Left forelimb (tissue), 1 donor: ENCODE measurements at places on chromosomes 5 and 9.

DNA sequence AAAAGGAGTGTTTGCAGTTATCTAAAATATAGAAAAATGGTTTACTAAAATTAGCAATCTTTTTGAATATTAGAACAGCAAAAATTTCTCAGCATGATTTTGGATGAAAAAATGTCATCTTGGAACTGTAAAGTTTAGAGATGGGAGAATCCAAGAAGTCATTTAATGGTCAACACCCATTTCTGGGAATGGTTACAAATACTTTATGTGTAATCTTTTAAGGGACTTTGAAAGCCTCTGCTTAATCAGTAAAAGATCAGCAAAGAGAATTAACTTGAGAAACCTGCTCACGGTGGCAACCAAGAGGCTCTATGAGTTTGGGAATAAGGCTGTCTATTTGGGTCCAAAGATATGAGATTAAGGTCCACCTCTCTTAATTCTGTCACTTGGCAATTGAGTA lies 13.0 kb downstream of the C1QTNF3 start:
- no peak for DNase-seq

GRCh38 chr5:159497221-159497620 lies 166.9 kb upstream of the IL12B start:
- no peak for DNase-seq

GRCh38 chr5:42666869-42667268 lies 89.7 kb upstream of the CCDC152 start:
- DNase-seq = no peak

DNA sequence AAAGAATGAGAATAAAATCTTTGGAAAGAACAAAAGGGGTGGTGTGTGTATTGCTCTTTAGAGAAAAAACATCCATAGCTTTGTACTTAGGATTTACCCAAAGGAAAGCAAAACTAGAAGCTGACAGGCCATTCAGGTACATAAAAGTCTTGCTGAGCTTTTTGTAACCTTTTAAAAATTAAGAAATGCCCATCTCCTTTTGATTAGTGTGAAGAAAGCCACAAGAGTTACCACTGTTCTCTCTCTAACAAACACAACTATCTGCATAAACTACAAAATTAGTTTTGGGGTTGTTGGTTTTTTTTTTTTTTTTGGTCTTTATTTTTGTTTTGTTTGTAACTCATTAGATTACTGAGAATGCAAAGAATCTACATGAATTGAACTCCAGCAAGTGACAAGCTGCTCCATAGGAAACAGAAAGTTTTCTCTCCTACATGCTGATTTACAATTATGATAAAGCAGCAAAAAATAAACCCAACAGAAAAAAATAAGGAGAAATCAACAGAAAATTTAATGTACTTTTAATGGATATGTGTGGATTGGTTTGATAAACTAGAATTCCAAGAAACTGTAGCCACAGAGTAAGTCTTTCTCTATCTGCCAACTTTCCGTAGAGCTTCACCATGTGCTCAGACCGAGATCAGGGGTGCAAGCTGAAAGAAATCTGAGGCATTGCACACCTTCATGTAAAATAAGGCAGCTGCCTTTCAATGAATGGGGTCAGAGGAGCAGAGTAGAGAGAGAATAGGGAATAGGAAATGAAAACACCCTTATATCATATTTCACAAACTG lies 12.3 kb downstream of the BAAT start:
- no peak for DNase-seq

- DNase-seq = no peak
Measured at GRCh38 chr5:61289241-61289640, 42.8 kb upstream of the ZSWIM6 start.

DNA sequence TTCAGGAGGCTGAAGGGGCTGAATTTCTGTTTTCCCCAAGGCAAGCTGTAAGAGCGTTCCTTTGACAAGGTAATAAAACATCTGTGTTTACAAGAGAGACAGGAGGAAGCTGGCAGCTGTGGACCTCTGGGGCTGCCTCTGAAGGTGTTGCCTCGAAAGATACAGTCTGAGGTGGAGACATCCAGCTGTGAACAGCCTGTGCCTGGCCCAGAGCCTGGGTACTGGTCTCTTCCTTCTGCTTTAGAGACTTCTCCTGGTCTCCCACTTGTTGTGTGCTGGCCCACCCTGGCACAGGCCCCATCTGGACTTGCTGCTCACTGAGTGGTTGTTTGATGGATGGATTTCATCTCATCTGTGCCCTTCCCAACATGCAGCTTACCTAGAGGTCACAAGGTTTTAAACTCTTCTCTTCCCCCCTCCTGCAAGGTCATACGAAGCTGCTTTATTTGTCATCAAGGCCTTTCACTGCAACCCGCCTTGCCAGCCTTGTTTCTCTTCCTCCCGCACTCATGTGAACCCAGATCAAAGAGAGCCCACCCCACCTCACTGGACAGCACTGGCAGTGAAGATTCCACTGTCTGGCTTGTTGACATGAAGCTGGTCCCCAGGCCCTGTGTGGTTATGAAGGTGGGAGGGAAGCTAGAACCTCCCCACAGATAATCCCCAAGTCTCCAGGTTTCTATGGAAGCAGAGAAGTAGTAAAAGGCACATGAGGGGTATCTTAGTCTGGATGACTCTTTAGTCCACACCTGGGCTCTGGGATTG lies 35.0 kb upstream of the ALDH1B1 start:
- peak; percentile 36 for DNase-seq

- DNase-seq = no peak
Measured at GRCh38 chr5:32450952-32451351, 6.4 kb upstream of the ZFR start.

GRCh38 chr5:139696167-139696893 lies 48.2 kb downstream of the CXXC5 start:
- no peak for DNase-seq

- no peak for DNase-seq
Measured at GRCh38 chr9:20994486-20994885, 37.0 kb downstream of the HACD4 start.

- no peak for DNase-seq
Measured at GRCh38 chr9:80934095-80934494, 755.3 kb downstream of the TLE1 start.

DNA sequence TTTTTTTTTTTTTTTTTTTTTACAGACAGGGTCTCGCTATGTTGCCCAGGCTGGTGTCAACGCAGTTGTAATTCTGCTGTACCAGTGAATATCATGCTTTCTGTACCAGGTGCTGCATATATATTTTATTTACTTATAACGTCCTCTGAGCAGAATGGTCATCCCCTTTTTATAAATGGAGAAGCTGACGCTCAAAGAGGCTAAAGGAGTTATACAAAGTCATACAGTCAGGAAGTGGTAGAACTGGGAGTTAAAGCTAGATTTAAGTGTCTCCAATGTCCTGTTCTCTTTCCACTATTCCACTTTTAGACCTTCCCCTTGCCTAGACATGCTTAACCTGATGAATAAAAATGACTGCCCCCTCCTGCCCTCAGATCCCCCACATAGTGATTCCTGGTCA lies 1.2 kb upstream of the SIL1 start:
- no peak for DNase-seq

GRCh38 chr9:135183528-135184180 lies 96.2 kb downstream of the OLFM1 start:
- DNase-seq = no peak

DNA sequence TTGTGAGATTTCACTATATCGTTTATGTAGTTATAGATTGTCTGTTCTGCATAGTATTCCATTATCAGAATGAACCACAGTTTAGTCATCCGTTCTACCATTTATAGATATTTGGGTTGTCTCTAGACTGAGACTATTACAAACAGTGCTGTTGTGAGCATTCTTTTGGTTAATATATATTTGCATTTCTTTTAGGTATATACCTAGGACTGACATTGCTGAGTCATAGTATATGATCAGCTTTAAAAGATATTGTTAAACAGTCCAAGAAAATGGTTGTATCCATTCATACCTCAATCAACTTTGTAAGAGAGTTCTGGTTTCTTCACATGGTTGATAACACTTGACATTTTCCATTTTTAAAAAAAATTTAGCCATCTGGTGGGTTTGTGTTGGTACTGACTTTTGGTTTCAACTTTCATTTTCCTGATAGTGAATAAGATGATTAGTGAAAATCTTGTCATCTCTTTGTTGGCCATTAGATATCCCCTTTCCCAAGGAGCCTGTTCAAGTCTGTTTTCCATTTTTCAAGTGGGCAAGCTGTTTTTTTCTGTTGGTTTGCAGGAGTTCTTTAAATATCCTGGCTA lies 22.9 kb upstream of the ADAM19 start:
- DNase-seq = no peak

DNA sequence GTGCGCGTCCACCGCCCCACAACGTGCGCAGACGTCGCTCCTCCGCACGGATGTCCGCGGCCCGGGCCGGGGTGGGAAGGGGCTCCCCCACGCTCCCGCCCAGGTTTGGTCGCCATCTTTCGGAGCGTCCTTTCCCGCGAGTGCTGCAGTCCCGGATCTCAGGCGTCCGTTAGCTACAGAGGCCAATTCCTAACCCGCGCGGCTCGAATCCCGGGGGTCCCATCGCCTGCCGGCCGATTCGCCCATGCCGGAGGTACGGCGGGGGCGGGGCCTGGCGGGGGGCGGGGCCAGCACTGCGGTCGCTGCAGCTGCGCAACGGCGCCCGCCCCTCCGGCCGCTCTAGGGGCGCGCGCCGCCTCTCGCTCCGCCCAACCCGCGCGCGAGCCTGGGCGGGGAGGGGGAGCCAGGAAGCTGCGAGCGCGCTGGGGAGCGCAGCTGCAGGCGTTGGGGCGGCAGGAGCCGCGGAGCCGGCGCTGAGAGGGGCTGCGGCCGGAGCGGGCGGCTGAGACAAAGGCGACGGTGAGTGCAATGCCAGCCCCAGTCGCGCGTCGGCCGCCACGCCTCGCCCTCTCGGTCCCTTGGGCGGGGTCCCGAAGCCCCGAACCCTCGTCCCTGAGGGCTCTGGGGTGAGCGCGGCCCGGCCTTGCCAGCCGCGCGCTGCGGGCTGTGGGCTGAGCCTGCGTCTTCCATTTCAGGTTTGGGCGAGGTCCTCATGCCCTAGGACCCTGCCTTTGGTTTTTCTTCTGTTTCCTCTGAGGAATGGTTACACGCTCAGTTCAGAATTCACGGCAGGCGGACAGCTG lies at the start of gene CDC42SE2:
TSS of gene CDC42SE2 (plus strand) at position 406 of the 803 bp plus-strand sequence. CDS start 95,441 bp downstream, outside the sequence.
- DNase-seq = peak; percentile 93

DNA sequence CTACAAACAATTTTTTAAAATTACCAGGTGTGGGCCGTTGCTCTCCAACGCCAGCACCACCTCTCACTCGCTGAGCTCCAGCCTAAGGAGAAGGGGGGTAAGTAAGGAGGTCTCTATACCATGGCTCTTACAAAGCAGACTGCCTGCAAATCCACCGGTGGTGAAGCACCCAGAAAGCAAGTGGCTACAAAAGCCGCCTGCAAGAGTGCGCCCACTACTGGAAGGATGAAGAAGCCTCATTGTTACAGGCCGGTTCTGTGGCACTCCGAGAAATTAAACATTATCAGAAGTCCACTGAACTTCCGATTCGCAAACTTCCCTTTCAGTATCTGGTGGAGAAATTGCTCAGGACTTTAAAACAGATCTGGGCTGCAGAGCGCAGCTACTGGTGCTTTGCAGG lies 46.0 kb downstream of the CDO1 start:
- DNase-seq = no peak

GRCh38 chr5:120942596-120943350 lies 478.7 kb downstream of the PRR16 start:
- DNase-seq = no peak

- no peak for DNase-seq
Measured at GRCh38 chr5:122612901-122613300, 162.0 kb upstream of the SNX2 start.

DNA sequence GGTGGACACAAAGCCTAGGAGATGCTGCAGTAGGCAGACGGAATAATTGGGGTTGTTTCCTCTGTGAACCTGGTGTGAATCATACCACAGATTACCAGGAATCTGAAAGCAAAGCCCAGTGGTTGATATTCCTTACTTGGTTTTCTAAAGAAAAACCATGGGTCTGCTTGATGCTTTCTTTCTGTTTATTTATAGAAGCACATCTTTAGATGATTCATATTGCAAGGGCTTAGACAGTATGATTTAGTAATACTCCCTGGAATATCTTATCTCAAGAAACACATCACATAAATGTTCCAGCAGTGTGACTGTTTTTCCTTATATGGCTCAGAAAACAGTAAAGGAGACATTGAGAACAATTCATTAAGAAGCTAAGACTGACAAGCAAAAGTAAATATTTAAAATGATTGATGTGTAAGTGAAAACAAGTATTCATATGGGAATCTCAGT lies 623.3 kb downstream of the RAB3C start:
- DNase-seq = no peak

DNA sequence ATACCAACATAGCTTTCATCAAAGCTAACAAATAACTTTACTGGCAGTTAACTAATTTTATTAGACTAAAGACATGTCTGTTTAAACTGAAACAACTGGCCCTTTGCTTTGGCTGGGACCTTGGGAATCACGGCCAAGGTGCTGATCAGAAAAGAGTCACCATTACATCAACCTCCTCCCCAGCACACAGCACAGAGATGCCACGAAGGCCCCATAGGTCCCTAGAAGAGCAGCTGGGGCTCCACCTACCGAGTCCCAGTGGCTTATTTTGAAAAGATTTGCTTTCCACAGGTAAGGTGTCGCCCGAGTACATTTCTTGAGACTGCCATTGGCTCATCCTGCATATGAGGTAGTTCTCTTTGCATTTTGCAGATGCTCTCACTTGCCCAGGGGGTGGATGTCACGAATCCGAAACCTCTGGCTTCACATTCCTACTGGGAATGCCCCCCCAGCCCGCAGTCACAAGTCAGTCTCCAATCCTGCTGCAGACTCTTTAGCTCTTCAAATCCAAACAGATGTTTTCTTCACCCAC lies 18.8 kb upstream of the HSD17B3 start:
- no peak for DNase-seq

- no peak for DNase-seq
Measured at GRCh38 chr5:62494772-62495171, 82.2 kb downstream of the IPO11 start.

GRCh38 chr5:9318031-9318430 lies 227.8 kb downstream of the SEMA5A start:
- DNase-seq = no peak

GRCh38 chr9:33127881-33128280 lies 39.3 kb downstream of the B4GALT1 start:
- no peak for DNase-seq

DNA sequence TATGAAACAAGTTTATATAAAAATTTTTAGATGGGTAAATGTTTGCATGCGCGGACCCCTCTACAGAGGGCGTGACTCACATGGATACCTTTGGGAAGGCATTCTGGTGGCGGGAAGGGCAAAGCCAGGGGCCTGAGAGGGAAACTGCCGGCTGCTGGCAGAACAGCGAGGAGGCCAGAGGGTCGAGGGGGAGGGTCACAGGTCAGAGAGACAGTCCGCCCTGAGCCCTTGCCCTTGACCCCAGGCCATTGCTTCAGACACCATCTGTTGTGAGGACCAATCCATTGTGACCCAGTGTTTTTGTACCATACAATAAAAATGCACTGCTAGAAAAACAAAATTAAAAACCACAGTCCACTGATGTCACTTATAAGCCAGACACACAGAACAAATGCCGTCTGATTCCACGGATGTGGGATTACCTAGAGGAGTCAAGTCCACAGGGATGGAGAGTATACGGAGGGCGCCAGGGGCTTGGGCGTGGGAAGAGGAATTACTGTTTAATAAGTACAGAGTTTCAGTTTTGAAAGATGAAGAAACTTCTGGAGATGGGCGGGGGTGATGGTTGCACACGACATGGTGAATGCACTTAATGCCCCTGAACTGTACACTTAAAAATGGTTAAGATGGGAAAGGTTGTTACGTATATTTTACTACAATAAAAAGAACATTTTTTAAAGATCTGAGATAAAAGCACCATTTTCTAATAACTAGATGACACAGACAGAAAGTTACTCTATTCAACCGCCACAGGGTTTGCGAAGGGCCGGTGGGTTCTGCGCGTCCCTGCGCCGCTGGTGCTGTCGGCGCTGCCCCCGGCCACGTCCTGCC lies 12.0 kb downstream of the BTNL9 start:
- DNase-seq = peak; percentile 47
